ENCODE measurements at places on chromosomes 6 and 20. TPM values are rescaled to one million over a fixed set of nuclear protein-coding genes. Genes with fewer than 3 reads are reported as not detected.
A peak's percentile ranks its signal among the peaks of the same experiment; 100 is the strongest.

Gene SLC25A27
- total RNA-seq: not detected

Gene HUS1B
- not detected for total RNA-seq

Gene RFX6
- total RNA-seq: not detected

Gene BPI
- 0.11 TPM for total RNA-seq

Gene KIF6
- not detected for total RNA-seq

Gene RAD21L1
- 0.19 TPM for total RNA-seq

DNA sequence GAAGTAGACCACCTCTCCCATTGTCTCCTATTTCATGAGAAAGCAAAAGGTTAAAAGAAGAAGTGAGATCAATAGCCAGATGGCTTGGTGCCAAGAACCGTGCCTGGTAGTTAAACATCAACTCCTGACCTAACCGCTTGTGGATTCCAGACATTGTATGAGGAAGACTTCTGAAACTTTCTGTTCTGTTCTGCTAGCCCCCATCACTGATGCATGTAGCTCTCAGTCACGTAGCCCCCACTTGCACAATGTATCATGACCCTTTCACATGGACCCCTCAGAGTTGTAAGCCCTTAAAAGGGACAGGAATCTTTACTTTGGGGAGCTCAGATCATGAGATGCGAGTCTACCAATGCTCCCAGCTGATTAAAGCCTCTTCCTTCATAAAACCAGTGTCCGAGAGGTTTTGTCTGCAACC lies 301.2 kb downstream of the RNGTT start:
- DNase-seq: no peak

DNA sequence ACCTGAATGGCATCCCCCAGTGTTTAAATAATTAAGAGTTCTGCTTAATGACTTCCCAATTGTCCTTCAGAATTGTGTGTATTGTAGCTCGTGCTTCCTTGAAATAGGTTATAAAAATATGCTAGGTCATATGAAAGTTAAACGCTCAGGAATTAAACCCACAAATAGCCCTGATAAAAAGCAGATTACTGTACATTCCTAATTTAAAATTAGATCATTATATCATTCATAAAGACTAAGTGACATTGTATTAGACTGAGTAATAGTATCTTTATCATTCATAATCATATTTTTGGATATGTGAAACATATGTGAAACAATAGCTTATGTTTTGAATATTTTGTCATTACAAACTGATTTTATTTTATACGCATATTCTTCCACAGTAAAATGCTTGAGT lies 1706.7 kb downstream of the HACE1 start:
- no peak for DNase-seq

- DNase-seq: no peak
Observed at GRCh38 chr6:43765776-43766499, 4.1 kb upstream of the VEGFA start.

DNA sequence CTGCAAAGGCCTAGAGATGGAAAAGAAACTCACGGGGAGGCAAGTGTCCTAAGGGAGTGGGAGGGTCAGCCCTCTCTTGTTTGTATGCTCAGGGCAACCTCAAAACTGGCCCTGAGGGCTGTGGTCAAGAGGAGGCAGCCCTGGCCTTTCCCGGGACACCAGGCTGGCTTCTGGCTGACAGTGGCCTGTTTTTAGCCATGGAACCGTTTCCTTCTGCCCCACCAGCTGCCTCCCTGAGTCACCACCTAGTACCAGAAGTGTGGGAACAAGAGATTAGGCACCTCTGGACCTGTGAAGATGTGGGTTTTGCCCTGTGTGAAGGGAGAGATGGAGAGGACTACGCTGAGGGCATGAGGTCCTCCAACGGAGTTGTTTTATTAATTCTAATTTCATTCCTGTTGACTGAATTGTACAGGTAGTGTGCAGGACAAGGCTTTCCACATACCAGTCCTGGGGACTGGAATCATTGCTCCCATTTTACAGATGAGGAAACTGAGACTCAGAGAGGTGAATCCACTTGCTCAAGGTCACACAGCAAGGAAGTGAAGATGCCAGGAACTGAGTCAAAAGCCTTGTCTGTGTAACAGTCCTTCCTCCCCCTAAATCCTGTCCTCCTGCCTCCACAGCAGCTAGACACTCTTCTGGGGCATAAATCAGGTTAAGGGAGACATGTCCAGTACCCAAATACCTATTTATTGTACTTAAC lies 5.5 kb downstream of the FOXS1 start:
- DNase-seq: peak; percentile 34

- no peak for DNase-seq
Observed at GRCh38 chr6:10800810-10801209, 37.5 kb downstream of the MAK start.

GRCh38 chr20:50717974-50718761 lies 13.2 kb upstream of the PARD6B start:
- DNase-seq: no peak

DNA sequence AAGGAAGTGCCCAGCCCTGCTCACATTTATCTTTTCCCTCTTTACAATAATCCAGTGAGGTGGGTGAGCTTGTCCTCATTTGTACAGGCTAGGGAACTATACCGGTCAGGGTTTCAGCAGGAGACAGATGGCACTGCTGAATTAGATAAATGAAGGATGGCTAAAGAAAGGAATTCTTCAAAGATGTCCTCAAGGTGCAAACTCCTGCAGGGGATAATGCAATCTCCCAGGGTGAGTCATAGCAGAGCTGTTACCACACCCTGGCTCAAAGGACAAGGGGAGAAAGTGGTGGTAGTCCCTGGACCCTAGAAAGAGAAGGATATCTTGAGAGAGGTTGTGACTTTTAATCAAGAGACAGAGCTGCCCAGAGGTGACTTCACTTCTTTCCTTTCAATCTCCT lies 66.7 kb downstream of the RFPL4B start:
- no peak for DNase-seq

DNA sequence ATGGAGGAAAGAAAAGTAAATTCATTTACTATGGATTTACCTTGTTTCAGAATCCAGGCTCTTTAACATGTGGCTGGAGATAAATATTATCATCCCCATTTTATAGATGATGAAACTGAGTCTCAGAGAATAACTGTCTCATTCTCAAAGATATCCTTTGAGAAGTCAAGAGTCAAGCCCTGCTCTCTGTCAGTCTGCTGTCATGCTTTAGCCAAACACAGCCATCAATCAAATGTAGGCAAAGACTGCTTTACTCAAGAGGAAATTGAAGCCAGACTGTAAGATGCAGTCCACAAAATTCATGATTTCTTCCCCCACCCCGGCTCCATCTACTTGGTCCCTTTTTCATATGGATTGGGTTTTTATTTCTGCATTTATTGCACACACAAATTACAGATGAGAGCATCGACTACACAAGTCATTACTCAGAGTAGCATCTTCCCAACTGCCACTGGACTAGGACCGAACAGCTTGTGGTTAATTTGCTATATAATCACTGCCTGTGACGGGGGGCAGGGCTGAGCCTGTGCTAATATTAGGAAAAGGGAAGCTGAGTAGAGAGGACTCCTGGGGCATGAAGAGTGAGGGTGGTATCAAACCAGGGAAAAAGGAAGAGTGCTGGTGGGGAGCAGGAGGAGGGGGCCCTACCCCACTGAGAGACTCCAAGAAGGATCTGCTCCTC lies 102.7 kb upstream of the TOP1 start:
- no peak for DNase-seq

DNA sequence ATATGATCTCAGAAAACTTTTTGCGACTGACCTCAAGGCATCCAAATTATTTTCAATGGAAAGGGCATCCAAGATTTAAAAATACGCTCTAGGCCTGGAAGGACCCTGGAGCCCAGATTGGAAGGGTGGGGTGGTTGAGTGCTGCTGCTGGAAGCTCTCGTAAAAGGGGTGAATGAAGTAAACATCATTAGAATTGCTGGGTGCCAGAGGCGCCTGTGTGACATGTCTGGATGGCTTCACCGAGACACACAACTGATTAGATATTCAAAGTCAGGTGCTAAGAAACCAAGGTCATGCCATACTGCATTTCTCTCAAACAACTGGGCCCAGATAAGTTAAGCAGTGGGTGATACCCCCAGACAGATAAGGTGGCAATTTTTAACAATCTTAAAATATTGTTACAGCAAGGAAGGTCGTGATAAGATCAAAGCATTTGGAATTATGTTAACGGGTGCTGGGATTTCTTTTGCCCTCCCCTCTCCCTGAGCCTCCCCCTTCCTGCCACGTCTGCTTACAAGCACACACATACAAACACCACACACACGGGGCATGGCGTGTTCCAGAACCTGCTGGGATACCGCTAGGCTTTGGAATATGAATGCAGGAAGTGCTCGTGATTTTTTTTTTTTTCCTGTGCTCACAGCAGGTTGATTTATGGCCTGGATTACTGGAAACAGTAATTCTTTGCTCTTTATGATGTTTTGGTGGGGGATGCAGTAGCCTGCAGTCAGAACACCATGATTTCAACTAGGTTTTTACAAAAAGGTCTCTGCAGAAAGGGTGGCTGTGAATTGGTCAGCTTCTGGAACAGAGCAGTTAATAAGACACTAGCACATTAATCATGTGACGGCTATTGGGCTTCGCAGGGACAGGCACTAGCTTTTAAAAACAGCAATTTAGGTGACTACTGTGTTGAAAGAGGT lies 551.2 kb downstream of the QKI start:
- no peak for DNase-seq

- no peak for DNase-seq
Observed at GRCh38 chr6:116330511-116330910, 40.2 kb upstream of the DSE start.

DNA sequence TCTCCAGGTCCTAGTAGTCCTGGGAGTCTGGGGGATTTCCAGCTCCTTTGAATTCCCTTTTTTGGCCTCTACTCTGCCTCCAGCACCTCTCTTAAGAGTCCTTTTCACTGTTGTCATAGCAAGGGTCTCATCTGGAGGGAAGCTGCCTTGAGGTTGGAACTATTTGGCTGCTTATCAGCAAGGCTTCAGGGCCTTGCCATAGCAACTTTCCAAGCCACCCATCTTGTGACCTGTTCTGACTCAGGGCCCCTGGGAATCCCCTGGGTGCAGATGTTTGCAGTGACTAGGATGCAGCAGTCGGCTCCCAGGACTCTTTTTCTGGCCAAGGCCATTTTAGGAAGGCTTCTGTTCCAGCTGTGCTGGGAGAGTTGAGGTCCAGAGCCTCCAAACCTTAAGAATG lies 12.4 kb downstream of the PKIG start:
- peak; percentile 31 for DNase-seq

DNA sequence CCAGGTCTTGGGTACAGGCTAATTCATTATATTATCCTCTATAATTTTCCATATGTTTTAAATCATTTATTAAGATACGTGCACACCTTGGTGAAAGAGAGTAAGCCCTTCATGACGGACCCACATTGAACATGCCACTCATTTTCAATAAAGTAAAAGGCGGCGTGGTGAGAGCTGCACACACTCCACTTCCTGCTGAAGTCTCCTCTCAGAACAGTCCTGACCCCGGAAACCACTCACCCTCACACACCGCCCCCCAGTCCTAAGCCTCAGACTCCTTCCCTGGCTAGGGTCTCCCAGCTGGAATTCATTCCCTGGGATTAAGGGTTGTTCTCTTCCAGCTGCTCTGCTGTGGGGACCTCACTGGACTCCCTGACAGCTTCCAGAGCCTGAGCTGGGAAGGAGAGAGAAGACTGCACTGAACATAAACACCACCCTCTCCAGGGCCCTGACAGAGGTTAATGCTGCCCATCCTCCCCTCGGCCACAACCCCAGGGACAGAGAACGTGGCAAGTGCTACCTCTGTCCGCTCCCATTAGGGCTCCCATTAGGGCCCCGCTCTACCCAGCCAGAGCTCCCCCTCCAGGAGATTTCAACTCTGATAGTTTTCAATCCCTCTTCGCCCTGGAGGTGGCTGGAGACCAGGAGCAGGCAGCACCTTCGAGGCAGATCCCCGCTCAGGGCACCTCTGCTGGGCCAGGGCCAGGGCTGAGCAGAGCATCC lies 24.8 kb downstream of the GRM4 start:
- DNase-seq: no peak

- DNase-seq: no peak
Observed at GRCh38 chr6:165841153-165841558, 178.1 kb upstream of the PDE10A start.

DNA sequence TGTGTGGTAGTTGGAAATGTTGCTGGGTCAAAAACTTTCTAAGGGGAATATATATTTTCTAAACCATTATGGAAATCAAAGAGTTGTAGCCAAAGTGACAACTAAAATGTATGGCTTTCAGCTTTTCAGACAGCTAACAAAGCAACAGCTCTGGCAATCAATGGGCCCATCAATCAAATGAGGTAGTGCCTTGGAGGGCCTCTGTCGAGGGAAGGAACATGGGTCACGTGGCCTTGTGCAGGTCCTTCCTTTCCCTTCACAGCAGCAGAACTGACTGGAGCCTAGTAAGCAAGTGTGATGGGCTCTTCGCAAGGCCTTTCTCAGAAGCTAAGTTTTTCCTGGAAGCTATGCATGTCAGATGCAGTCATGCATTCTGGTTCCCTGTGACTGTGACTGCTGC lies 17.9 kb downstream of the FAXC start:
- no peak for DNase-seq

- DNase-seq: no peak
Observed at GRCh38 chr20:17518339-17519052, 12.7 kb downstream of the BFSP1 start.

DNA sequence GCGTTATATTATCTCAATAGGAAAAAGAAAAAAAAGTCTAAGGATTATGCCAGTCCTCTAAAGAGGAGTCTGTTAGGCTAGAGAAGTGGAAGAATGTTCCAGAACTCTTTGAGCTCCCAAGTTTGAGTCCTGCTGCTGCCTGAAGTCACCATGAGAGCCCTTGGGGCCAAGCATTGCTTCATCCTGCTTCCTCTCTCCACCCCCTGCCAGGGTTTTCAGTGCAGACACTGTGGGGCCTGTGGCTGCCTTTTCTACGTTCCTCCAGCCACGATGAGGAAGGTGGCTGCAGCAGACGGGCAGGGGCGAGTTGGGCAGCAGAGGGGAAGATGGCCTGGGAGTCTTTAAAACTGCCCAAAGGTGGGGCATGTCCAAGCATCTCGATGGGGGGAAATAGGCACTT lies 214.4 kb upstream of the KCNG1 start:
- no peak for DNase-seq

GRCh38 chr6:115131709-115132490 lies 789.1 kb upstream of the HS3ST5 start:
- no peak for DNase-seq

GRCh38 chr6:129748901-129749748 lies 39.1 kb upstream of the ARHGAP18 start:
- no peak for DNase-seq
